Psoas muscle (tissue), 8 donors: ENCODE measurements at places on chromosomes 4 and X. TPM values are rescaled to one million over a fixed set of nuclear protein-coding genes. Genes with fewer than 3 reads are reported as not detected.

- DNase-seq, result no peak
- H3K4me3 ChIP-seq, result no peak overlapping the region
- no peaks in the 10 kb centered on the region for H3K27me3 ChIP-seq
- H3K4me1 ChIP-seq, result no peaks in the 10 kb centered on the region
Observed at GRCh38 chrX:10387011-10387410, 230.2 kb downstream of the CLCN4 start.

- no peaks in the 10 kb centered on the region for H3K36me3 ChIP-seq
- no peak overlapping the region for H3K27ac ChIP-seq
- H3K27me3 ChIP-seq, result no peaks in the 10 kb centered on the region
- H3K4me3 ChIP-seq, result peak overlapping the region; percentile 62
- DNase-seq, result no peak
- no peaks in the 10 kb centered on the region for H3K4me1 ChIP-seq
Observed at GRCh38 chrX:15737190-15737958, 696 bp upstream of the CA5B start.

- no peak for DNase-seq
- H3K4me1 ChIP-seq, result no peaks in the 10 kb centered on the region
- H3K36me3 ChIP-seq, result no peaks in the 10 kb centered on the region
- no peak overlapping the region for H3K4me3 ChIP-seq
Observed at GRCh38 chrX:48791063-48791820, 4.9 kb downstream of the GATA1 start.

Gene ARHGAP6
- 20.6 TPM for total RNA-seq

GRCh38 chr4:108834835-108835384 is 72.1 kb upstream of the ETNPPL start:
- H3K4me3 ChIP-seq, result no peak overlapping the region
- H3K4me1 ChIP-seq, result peaks cover 20% of the 10 kb centered on the region
- DNase-seq, result no peak
- no peaks in the 10 kb centered on the region for H3K27me3 ChIP-seq
- H3K27ac ChIP-seq, result no peak overlapping the region
- H3K36me3 ChIP-seq, result no peaks in the 10 kb centered on the region

- H3K27me3 ChIP-seq, result no peaks in the 10 kb centered on the region
- H3K27ac ChIP-seq, result no peak overlapping the region
- H3K4me3 ChIP-seq, result no peak overlapping the region
- no peaks in the 10 kb centered on the region for H3K4me1 ChIP-seq
- no peaks in the 10 kb centered on the region for H3K36me3 ChIP-seq
Observed at GRCh38 chr4:137203601-137204000, 328.7 kb downstream of the PCDH18 start.

DNA sequence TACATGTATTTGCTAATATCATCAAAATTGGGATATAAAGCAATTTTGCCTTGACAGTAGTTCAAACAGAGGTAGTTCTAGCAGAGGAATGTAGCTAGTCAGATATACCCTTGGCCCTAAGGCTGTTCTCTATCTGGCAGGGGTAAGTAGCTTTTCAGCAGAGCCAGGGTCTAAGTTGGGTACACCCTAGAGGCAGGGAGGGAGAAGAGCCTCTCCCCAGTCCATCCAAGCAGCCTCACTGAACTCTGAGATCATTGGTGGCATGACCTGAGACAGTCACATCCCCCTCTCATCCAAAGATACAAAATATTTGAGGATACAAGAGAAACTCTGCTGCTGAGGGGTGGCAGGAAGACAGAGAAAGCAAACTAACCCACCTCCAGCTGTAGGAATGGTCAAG is 343.7 kb downstream of the DHX15 start:
- H3K4me1 ChIP-seq, result peaks cover 17% of the 10 kb centered on the region
- DNase-seq, result no peak
- H3K27me3 ChIP-seq, result no peaks in the 10 kb centered on the region
- H3K27ac ChIP-seq, result no peak overlapping the region
- no peaks in the 10 kb centered on the region for H3K36me3 ChIP-seq

GRCh38 chr4:76434901-76435527 is at the start of gene SHROOM3:
Gene SHROOM3, plus strand, starts transcription at chr4:76435229. Its CDS starts 824 bp downstream, at chr4:76436053.
- no peaks in the 10 kb centered on the region for H3K36me3 ChIP-seq
- H3K27me3 ChIP-seq, result no peaks in the 10 kb centered on the region
- peak within 1 kb of the TSS; percentile 40 for H3K4me3 ChIP-seq
- no peak within 1 kb of the TSS for H3K27ac ChIP-seq
- no peaks in the 10 kb centered on the region for H3K4me1 ChIP-seq

DNA sequence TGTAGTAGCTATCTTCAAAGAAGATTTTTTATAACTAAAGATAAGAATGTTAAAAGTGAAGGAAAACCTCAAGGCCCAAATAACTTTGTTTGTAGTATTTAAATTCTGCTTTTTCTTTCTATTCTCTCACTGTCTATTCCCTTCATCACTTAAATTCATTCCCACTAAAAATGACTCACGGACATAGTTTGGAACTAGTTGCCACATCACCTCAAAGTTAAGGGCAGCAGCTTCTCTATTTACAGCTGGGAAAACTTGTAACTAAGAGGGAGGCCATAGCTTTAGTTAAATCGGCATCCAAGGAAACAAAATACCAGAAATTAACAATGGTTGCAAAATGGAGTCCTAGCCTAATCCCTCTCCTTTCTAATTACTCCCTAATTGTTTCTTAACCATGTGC is 325.4 kb upstream of the MAGEB2 start:
- no peak overlapping the region for H3K4me3 ChIP-seq
- DNase-seq, result no peak
- H3K36me3 ChIP-seq, result no peaks in the 10 kb centered on the region
- no peaks in the 10 kb centered on the region for H3K4me1 ChIP-seq

- H3K4me3 ChIP-seq, result no peak overlapping the region
- H3K27ac ChIP-seq, result no peak overlapping the region
- no peaks in the 10 kb centered on the region for H3K27me3 ChIP-seq
- no peak for DNase-seq
- H3K36me3 ChIP-seq, result no peaks in the 10 kb centered on the region
Observed at GRCh38 chr4:81272671-81273070, 57.6 kb upstream of the PRKG2 start.

DNA sequence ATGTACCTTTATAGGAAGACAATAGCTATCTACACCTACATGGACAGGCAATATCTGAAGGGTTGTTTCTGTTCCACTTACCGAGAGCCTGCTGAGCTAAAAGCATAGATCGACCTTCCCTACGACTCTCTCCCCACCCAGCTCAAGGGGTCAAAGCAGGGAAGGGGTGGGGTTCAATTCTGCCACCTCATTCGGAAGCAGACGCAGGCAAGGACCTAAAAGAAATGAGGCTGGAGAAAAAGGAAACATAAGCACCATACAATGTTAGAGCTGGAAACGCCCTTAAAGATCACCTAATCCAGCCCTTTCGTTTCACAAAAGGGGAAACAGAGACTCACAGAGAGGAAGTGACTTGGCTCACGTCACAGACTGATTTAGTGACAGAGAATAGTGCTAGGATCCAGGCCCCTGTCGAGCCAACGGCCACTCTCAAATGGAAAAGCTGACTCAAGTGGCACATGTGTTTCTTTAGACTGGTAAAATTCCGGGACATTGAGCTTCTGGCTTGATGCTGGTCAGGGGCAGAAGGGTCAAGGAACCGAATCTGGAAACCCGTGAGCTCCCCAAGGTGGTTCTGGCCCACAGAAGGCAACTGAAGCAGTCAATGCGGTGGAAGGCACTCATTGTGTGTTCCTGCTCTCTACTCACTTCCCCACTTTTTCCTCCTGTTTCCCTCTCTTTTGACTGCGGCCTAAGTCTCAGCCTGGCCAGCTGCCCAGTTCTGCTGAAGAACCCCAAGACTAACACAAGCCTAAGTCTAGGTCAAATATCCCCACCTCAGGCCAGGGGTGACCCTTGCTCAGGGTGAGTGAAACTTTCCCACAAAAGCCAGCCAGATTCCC is 7.5 kb downstream of the SEPTIN6 start:
- H3K27me3 ChIP-seq, result no peaks in the 10 kb centered on the region
- peak overlapping the region; percentile 51 for H3K27ac ChIP-seq
- no peaks in the 10 kb centered on the region for H3K36me3 ChIP-seq
- H3K4me1 ChIP-seq, result no peaks in the 10 kb centered on the region

DNA sequence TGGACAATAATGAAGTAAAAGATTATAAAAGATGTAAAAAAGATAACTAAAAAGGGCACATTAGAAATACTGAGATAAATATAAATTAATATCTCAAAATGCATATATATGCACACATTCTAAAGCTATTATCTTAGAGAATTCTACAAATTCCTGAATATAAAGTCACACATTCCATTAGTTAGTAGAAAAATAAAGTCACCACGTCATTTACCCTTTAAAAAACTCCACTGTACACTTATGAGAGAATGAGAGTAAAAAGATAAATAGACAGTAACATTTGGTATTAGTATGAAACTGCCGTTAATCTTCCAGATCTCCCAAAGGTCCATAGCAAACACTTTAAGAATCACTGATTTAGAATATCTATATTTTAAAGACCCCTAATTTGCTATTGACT is 67.2 kb upstream of the IL15 start:
- H3K4me1 ChIP-seq, result no peaks in the 10 kb centered on the region
- no peak overlapping the region for H3K4me3 ChIP-seq
- H3K27ac ChIP-seq, result no peak overlapping the region
- no peak for DNase-seq

DNA sequence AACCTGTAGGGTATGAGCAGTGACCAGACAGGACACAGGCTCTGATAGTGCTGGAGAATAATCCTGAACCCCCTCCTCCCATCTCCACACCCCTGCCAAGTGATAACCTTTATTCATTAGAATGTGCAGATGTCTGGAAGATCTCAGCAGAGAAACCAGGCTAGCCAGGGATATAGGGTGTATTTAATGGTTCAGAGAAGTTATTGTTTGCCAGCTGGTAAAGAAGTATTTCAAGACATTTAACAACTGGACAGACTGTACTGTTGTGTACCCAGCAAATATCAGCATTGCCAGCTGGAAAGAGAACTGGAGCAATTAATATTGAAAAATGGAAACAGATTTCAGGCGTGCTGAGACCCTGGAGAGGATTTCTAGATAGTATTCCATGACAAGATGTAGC is 94.5 kb downstream of the RASGEF1B start:
- no peak overlapping the region for H3K27ac ChIP-seq
- no peak for DNase-seq
- H3K4me1 ChIP-seq, result no peaks in the 10 kb centered on the region
- no peak overlapping the region for H3K4me3 ChIP-seq

- no peaks in the 10 kb centered on the region for H3K36me3 ChIP-seq
- DNase-seq, result no peak
- no peak overlapping the region for H3K4me3 ChIP-seq
- no peaks in the 10 kb centered on the region for H3K27me3 ChIP-seq
- H3K27ac ChIP-seq, result no peak overlapping the region
Observed at GRCh38 chr4:81747242-81747930, 275.7 kb upstream of the RASGEF1B start.

GRCh38 chr4:156781852-156782251 is 189.7 kb downstream of the PDGFC start:
- no peak for DNase-seq
- H3K36me3 ChIP-seq, result no peaks in the 10 kb centered on the region
- no peak overlapping the region for H3K27ac ChIP-seq
- H3K4me3 ChIP-seq, result no peak overlapping the region
- H3K4me1 ChIP-seq, result no peaks in the 10 kb centered on the region

Gene TENM3
- total RNA-seq, result 5.3 TPM

Gene AMTN
- not detected for total RNA-seq

Gene ANOS1
- 6.9 TPM for total RNA-seq

GRCh38 chr4:87910795-87911194 is 64.7 kb upstream of the SPP1 start:
- no peak for DNase-seq
- H3K27ac ChIP-seq, result no peak overlapping the region
- H3K27me3 ChIP-seq, result no peaks in the 10 kb centered on the region
- no peak overlapping the region for H3K4me3 ChIP-seq

Gene IGFBP7
- 99.7 TPM for total RNA-seq

Gene MYOZ2
- 469 TPM for total RNA-seq

- peak overlapping the region; percentile 81 for H3K4me3 ChIP-seq
- no peaks in the 10 kb centered on the region for H3K4me1 ChIP-seq
- no peaks in the 10 kb centered on the region for H3K36me3 ChIP-seq
- H3K27ac ChIP-seq, result peak overlapping the region; percentile 77
Observed at GRCh38 chrX:37847733-37848197, 394 bp upstream of the DYNLT3 start.

DNA sequence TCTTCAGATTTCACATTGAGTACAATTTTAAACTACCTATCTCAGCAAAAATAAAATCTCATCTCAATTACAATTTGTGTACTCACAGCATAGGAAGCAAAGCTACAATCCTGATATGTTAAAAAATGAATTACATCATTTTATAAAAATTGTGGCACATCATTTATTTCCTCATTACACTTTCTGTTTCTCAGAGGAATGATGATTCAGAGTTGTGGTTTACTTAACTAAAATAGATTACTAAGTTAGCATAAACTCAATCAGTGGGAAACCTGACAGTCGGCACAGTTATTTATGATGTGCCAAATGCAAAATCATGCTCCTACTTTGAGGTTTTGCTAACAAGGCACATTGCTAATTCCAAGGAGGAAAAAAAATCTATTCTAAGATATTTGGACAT is 325.0 kb downstream of the FBXO8 start:
- no peak overlapping the region for H3K4me3 ChIP-seq
- no peak overlapping the region for H3K27ac ChIP-seq

DNA sequence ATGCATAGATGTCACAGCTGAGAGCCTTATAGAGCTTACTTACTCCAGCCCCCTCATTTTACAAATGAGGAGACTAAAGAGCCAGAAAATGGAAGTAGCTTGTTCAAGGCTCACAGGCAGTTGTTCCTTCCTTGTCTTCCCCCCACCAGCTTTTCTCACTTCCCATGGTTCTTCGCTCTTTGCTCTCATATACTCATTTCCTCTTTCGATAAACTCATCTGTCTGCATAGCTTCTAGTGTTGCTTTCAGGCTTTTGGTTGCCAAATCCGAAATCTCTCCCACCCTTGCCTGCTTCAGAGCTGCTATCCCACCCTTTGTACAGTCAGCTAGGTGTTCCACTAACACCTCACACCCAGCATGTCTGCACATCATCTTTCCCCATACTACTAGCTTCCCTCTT is 25.0 kb upstream of the GJB1 start:
- H3K27me3 ChIP-seq, result no peaks in the 10 kb centered on the region
- H3K36me3 ChIP-seq, result no peaks in the 10 kb centered on the region
- H3K27ac ChIP-seq, result no peak overlapping the region
- H3K4me1 ChIP-seq, result no peaks in the 10 kb centered on the region

Gene MTNR1A
- not detected for total RNA-seq

Gene ANK2
- total RNA-seq, result 78.5 TPM

Gene MAGEA4
- total RNA-seq, result not detected

Gene DOCK11
- total RNA-seq, result 1.6 TPM
